ENCODE measurements at places on chromosomes 12 and 14.

DNA sequence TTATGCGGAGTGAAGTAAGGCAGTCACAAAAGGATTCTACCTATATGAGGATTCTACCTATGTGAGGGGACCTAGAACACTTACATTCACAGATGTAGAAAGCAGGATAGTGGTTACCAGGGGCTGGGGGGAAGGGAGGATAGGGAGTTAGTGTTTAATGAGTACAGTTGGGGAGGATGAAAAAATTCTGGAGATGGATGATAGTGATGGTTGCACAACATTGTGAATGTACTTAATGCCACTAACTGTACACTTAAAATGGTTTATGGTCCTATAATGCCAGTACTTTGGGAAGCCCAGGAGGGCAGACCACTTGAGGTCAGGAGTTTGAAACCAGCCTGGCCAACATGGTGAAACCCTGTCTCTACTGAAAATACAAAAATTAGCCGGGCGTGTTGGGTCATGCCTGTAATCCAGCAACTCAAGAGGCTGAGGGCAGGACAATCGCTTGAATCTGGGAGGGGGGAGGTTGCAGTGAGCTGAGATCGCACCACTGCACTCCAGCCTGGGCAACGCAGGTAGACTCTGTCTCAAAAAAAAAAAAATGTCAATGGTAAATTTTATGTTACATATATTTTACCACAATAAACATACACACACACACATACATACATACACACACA is 25.4 kb downstream of the SVOP start:
- DNase-seq = no peak

GRCh38 chr12:94649349-94650142 is 811 bp downstream of the TMCC3 start:
- DNase-seq = peak; percentile 51

DNA sequence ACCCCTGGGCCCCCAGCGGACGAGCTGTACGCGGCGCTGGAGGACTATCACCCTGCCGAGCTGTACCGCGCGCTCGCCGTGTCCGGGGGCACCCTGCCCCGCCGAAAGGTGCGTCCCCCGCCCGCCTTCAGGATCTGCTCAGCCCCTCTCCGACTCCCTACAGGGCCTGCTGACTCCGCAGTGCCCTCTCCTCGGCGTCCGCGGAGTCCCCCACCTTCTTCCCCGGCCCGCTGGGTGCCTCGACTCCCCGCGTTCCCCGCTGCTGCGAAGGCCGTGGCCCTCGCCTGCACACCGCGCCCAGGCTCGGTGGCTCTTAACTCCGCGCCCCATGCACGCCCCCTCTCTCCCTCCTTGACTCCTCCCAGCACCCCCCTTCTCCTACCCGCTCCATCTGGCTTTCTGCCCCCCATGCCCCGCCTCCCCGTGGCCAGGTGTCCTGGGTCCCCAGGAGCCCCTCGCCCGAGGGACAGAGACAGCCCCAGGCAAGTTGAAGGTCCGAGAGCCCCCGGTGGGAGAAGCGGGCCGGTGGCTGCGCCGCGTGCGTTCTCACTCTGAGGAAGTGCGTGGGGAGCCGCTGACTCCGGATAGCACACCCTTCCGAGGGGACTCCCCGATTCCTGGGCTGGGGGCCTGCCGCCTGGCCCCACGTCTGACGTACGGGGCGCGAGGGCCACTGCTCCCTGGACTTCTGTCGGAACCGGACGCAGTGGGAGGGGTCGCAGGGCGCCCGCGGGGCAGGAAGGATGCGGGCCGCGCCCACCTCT is 594 bp downstream of the TAMALIN start:
- DNase-seq = no peak

GRCh38 chr14:30243805-30244204 is 315.2 kb upstream of the G2E3 start:
- no peak for DNase-seq

DNA sequence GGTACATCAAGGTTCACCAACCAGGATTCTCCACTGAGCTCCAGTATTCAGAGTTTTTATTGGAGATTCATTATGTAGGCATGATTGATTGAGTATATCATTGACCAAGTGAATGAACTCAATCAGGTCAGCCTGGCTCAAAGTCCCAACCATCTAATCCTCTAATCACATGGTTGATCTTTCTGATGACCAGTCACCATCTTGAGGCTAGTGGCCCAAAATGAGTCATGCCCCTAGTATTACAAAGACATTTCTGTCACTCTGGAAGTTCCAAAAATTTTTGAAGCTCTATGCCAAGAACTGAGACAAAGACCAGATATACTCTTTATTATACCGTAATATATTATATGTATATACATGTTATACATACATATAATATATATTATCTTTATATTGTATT is 75.9 kb upstream of the ATF7IP start:
- no peak for DNase-seq
